ENCODE measurements at places on chromosomes 3 and 15.

- DNase-seq: no peak
These were observed 31.1 kb downstream of the PHLDB2 start for GRCh38 chr3:111890051-111890580.

- DNase-seq: no peak
These were observed 23.9 kb downstream of the ILDR1 start for GRCh38 chr3:121998030-121998580.

DNA sequence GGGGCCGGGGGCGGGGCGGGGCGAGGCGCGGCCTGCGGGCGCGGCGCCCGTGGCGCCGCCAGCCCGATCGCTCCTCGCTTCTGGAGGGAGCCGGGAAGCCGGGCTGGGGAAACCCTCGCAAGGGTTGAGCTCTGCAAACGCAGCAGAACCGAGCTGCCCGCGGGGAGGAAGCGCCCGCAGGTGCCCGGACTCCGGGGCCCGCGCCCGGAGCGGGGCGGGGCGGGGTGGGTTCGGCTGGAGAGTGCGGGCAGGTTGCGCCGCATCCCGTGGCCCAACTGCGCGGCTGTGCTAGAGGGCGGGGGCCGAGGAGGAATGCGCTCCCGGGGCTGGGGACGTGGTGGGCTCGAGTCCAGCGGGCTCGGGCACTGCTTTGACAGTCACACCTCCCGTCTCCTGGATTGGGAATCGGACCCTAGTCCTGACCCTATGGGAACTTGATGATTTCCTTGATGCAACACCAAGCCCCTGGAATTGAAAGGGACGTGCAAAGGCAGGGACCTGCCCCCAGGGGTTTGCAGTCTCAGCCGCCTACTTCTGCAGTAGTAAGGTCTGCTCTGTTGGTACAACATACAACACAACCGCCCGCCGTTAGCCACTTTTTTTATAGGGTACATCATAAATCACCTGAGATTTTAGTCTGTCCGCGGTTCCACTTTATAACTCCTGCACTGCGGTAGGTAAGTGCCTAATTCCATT lies 34.3 kb downstream of the ZBTB38 start:
- DNase-seq: peak; percentile 67

- DNase-seq: no peak
These were observed 133.5 kb upstream of the ONECUT1 start for GRCh38 chr15:52923626-52924025.

- no peak for DNase-seq
These were observed 37.9 kb downstream of the CPA3 start for GRCh38 chr3:148903022-148903442.

GRCh38 chr3:69770219-69770618 lies 31.0 kb downstream of the MITF start:
- DNase-seq: no peak

DNA sequence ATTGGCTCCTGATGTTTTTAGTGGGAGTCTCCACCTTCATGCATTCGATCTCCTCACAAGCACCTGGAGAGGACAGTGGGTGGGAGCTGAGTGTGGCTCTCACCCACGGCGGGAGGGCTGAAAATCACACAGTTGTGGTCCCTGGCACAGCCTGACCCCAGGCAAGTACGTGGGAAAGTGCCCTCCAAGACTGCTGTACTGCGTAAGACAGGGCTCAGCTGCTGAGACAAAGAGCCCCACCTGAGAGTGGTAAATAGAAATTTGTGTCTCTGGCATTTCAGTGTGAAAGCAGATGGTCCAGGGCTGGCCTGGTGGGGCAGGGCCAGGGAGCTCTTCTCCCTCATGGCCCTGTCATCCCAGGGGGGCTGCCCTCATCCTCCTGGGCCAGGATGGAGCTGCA lies 77.4 kb upstream of the IQSEC1 start:
- DNase-seq: no peak

- DNase-seq: no peak
These were observed 508.8 kb downstream of the DIPK2A start for GRCh38 chr3:144480416-144480919.

DNA sequence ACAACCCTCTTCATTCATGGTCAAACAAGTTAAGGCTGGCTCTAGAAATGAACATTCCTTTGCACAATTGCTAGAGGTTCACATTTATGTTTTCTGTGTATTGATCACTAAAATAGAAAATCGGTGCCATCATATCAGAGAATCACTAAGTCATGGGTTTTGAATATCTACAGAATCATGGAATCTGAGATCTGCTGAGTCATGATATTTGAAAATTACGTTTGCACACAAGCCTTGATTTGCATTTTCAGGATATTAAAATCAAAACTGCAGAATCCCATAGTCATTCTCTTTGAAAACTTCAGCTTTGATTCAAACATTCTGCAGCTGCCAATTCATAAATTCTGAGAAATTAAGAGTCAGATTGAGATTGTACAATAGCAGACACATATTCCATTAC lies 26.1 kb upstream of the CHRNA7 start:
- no peak for DNase-seq

Data from CD4-positive, alpha-beta T cell treated with Interleukin-17A for 4 hours (primary cell).